ENCODE measurements at places on chromosomes 4 and X.

- DNase-seq: no peak
These were observed 406.1 kb upstream of the TRAM1L1 start for GRCh38 chr4:117491516-117491915.

GRCh38 chr4:47674144-47674543 is 163.7 kb downstream of the CORIN start:
- no peak for DNase-seq

- DNase-seq: peak; percentile 42
These were observed 35.5 kb upstream of the HMX1 start for GRCh38 chr4:8906991-8907595.

DNA sequence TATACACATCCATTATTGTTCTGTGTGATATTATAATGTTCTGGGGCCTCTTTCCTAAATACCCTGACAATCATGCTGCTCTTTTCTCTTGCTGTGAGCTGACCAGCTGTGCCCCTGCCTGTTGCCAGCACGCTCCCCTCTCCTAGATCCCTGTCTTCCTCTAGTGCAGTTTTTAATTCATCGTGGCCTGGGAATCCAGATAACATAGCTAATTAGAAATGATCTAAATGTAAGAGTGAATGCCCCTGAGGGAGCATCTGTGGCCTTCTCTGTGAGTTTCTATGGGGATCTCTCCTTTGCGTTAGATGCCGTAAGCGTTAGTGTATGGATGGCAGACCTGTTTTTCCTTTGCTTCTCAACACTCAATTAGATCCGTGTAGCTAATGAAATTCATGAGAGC is 434.3 kb downstream of the SPRY1 start:
- DNase-seq: no peak

GRCh38 chr4:41602113-41602512 is 64.2 kb downstream of the LIMCH1 start:
- DNase-seq: no peak

GRCh38 chr4:147854154-147854553 is 122.3 kb downstream of the ARHGAP10 start:
- no peak for DNase-seq
